ENCODE measurements at places on chromosomes 2 and 18. TPM values are rescaled to one million over a fixed set of nuclear protein-coding genes. Genes with fewer than 3 reads are reported as not detected.
A peak's percentile ranks its signal among the peaks of the same experiment; 100 is the strongest.

The ALPP gene
- total RNA-seq, result not detected

The DAW1 gene
- total RNA-seq, result 2.0 TPM

- no peaks in the 10 kb centered on the region for H3K36me3 ChIP-seq
- DNase-seq, result no peak
- H3K27me3 ChIP-seq, result no peaks in the 10 kb centered on the region
- H3K4me1 ChIP-seq, result no peaks in the 10 kb centered on the region
- H3K4me3 ChIP-seq, result no peak overlapping the region
- no peak overlapping the region for H3K27ac ChIP-seq
Measured at GRCh38 chr2:80113399-80113798, 191.2 kb downstream of the LRRTM1 start.

GRCh38 chr2:233252227-233252626, 754 bp downstream of the ATG16L1 start:
- DNase-seq, result no peak
- H3K27me3 ChIP-seq, result no peaks in the 10 kb centered on the region
- peak overlapping the region; percentile 99 for H3K4me3 ChIP-seq
- H3K27ac ChIP-seq, result peak overlapping the region; percentile 77

- H3K27me3 ChIP-seq, result no peaks in the 10 kb centered on the region
- H3K27ac ChIP-seq, result no peak overlapping the region
- no peaks in the 10 kb centered on the region for H3K4me1 ChIP-seq
- H3K4me3 ChIP-seq, result no peak overlapping the region
Measured at GRCh38 chr2:107984707-107985106, 1.6 kb upstream of the SLC5A7 start.

- no peak for DNase-seq
- no peaks in the 10 kb centered on the region for H3K27me3 ChIP-seq
- no peak overlapping the region for H3K4me3 ChIP-seq
Measured at GRCh38 chr2:71073475-71073874, 5.0 kb downstream of the NAGK start.

DNA sequence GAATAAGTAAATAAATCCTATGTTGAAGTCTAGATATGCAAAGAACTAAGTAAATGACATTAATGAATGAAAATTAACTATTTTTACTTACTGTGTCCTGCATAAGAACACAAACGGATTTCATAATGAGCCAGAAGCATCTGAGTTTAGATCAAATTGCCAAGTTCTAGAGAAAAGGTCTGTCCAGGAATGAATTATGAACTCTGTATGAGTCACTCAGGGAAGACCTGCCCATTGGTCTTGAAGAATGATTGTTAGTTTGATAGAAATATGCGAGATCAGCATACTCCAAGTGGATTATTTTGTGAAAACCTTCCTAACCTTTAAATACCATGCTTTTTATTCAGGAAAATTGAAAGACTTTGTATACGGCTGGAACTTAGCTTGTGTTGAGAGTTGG, 189.5 kb downstream of the DOK6 start:
- H3K4me1 ChIP-seq, result no peaks in the 10 kb centered on the region
- no peak for DNase-seq
- no peaks in the 10 kb centered on the region for H3K36me3 ChIP-seq
- no peaks in the 10 kb centered on the region for H3K27me3 ChIP-seq
- H3K27ac ChIP-seq, result no peak overlapping the region
- no peak overlapping the region for H3K4me3 ChIP-seq

GRCh38 chr2:163182764-163183354, 344.3 kb upstream of the KCNH7 start:
- no peaks in the 10 kb centered on the region for H3K36me3 ChIP-seq
- H3K4me3 ChIP-seq, result no peak overlapping the region
- H3K27ac ChIP-seq, result no peak overlapping the region
- peaks cover 8% of the 10 kb centered on the region for H3K4me1 ChIP-seq

- H3K27ac ChIP-seq, result no peak overlapping the region
- H3K27me3 ChIP-seq, result no peaks in the 10 kb centered on the region
- no peaks in the 10 kb centered on the region for H3K4me1 ChIP-seq
- H3K4me3 ChIP-seq, result no peak overlapping the region
Measured at GRCh38 chr2:225422145-225422544, 22.6 kb downstream of the NYAP2 start.
